Activated naive CD8-positive, alpha-beta T cell treated with anti-CD3 and anti-CD28 coated beads, Interleukin-2, amount 10 ng/mL, durations not matched to agents 7 days and 5 days (primary cell): ENCODE measurements at places on chromosomes 2 and 18.

DNA sequence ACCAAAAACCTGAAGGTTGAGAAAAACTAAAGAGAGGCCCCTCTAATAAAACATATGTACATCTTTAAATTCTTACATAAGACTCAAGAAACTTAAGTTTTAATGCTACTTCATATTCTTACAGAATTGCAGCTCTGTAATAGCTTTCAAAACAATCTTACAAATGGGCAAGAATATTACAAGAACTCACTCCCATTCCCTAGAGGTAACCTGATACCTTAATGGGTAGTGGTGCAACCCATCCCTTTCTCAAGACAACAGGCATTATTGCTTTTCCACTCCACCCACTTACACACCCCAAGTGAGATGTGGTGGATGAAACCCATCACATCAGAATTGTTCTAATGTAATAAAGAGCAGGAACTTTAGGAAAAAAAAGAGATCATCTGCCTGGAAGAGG, 103.7 kb downstream of the RBMS1 start:
- no peak for DNase-seq

DNA sequence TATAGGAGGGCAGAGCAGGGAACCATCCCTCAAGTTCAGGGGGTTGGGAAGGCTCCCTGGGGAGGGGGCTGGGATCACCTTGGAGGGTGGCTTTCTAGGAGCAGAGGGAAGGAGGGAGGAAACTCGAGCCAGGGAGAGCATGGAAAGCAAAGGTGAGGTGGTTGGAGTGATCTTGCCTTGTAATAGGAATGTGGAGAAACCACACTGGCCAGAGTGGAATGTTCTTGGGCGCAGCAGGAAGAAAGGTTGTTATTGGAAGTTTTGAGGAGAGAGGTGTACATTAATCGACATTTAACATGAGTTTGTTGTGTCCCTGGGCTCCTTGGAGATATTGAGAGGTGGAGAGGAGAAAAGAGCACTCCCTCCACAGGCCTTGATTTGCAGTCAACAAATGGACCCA, 272.2 kb downstream of the PRKCE start:
- DNase-seq, result no peak

- no peak for DNase-seq
Observed at GRCh38 chr18:43364535-43364934, 87.2 kb upstream of the SYT4 start.

DNA sequence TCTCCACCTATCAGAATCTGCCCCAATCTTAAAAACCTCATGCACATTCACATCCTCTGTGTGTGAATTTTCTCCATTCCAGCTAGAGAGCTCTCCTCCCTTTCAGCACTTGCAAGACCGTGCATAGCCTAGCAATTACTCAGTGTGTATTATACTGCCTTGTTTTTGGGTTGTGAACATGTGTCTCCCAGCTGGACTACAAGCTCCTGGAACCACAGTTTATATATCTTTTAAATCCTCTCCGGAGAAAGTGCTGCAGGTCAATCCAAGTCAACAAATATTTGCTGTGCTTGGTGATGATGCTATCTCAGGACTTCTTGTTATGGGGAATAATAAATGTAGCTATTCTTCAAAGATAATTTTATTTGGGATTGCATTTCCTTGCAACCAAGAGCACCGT, 58.2 kb upstream of the MEX3C start:
- no peak for DNase-seq

DNA sequence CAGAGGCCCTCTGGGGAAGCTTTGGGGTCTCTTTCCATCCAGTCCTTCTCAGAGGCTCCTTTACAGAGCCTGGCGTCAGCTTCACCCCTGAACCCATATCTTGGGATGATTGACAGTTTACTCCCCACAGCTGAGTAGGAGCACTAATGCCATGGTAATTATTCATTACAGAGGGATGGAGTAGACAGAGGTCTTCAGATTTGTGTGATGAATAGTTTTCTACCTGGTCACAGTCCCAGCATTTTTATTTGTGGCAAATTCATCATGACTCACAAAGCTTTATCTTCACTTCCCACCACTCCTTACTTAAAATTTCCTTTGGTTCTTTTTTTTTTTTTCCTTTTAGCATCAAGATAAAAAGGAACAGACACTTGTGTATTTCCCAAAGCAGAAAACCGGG, 104.2 kb downstream of the CCDC85A start:
- no peak for DNase-seq
